IPS DF 6.9 (cell line): ENCODE measurements at places on chromosomes 5 and 9.

DNA sequence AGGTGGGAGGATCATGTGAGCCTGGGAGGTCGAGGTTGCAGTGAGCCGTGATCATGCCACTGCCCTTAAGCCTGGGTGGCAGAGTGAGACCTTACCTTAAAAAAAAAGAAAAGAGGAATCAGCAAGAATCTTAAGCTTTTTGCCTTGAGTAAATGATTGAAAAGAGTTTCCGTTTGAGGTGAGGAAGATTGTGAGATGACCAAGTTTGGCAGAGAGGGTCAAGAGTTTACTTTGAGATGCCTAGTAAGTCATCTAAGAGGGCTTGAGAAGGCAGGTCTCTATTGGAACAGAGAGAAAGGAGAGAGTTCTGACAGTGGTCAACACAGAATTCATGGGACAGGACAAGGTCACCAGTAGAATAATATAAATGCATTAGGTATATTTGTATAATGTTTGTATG, 572.1 kb downstream of the TLE4 start:
- DNase-seq = no peak

- DNase-seq = no peak
Observed at GRCh38 chr9:76605321-76605900, 146.4 kb downstream of the GCNT1 start.

GRCh38 chr5:121890297-121890858, 38.7 kb downstream of the FTMT start:
- no peak for DNase-seq

- no peak for DNase-seq
Observed at GRCh38 chr5:84382363-84383295, 2.1 kb downstream of the EDIL3 start.

DNA sequence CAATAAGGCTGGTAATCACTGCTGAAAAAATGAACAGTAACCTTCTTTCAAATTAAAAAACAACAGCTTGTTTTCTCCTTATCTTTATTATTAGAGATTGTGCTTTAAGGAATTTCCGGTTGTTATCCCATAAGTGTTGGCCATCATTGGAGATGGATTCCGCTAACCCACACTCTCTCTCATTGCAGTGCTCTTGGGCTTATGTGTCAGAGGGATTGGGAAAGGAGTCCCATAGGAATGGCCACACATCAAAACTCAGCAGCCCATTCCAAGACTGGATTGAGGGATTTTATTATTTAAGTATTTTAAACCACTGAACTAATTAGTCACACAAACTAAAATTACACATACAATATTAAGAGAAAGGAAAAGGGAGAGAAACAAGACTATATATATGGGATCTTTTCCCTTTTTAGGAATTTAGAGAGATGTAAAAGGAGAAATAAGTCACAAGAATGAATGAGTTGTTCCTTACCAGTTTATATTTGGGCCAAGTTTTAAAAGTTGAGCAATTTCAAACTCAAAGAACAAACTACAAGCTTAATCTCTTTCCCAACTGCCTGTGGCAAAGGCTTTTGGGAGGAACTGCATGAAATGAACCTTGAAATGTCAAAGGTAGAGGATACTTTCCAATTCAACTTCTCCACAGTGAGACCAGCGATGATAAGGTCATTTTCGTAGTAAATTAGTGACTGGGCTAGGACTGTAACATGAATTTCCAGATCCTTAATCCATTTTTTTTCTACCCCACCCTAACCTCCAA, 2.4 kb downstream of the SPINK6 start:
- DNase-seq = no peak

- DNase-seq = no peak
Observed at GRCh38 chr9:720239-720881, 121.1 kb upstream of the DMRT1 start.

- no peak for DNase-seq
Observed at GRCh38 chr5:135386096-135386495, 12.9 kb downstream of the MACROH2A1 start.

DNA sequence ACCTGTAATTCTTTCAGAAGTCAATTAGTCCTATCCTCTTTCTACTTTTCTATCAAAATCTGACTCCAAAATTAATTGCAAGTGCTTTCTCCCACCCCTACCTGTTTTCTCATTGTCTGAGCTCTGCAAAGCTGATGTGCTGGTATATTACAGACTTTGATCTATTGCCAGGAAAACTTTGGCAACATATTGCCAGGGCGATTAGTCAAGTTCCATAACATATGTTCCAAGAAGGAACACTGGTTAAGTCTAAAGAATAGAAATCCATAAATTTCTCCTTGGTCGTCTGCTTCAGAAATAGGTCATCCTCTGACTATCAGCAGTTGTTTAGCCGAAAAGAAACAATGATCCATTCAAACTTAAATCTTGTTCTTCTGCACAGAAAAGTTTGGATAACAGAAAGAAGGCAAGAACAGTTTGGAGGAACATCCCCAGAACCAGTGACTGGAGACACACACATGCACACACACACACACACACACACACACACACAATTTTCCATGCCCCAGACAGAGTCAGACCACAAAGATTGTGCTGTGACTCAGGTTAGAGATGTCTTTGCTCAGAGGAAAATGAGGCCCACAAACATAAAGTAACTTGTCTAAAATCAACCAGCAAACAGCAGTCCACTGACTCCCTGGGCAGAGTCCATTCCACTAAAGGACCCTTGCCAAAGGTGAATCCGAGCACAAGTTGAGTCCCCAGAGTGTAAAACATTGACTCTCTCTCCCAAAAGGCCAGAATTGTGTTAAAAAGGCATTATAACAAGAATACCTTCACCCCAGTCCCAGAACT, 202.1 kb downstream of the DEPDC1B start:
- no peak for DNase-seq

- no peak for DNase-seq
Observed at GRCh38 chr5:56094579-56095361, 100.0 kb upstream of the IL6ST start.

DNA sequence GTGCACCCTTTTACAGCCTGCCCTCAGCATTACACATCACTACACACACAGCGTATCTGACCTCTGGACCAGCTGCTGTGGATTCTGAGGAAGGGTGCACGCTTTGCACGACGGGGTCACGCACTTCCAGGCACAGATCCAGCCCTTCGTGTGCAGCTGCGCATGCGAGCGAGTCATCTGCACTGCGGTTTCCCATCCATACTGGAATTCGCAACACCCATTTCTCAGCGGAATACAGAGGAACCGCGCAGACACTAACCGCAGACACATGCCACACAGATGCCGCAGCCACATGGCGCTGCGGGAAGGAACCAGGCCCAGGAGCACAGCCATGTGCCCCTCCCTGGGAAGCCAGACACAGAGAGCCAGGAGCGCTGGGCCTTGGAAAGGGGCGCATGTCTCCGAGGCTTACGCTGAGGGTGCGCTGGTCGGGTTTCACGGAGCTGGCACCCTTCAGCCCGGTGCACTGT, 43.5 kb downstream of the PNPLA7 start:
- DNase-seq = no peak

DNA sequence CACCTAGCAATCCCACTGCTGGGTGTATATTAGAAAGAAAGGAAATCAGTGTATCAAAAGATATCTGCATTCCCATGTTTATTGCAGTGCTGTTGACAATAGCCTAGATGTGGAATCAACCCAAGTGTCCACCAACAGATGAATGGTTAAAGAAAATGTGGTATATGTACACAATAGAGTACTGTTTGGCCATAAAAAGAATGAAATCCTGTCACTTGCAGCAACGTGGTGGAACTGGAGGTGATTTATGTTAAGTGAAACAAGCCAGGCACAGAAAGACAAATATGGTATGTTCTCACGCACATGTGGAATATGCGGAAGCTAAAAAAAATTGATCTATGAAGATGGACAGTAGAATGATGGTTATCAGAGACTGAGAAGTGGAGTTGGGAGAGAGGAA, 221.6 kb upstream of the DAP start:
- no peak for DNase-seq

DNA sequence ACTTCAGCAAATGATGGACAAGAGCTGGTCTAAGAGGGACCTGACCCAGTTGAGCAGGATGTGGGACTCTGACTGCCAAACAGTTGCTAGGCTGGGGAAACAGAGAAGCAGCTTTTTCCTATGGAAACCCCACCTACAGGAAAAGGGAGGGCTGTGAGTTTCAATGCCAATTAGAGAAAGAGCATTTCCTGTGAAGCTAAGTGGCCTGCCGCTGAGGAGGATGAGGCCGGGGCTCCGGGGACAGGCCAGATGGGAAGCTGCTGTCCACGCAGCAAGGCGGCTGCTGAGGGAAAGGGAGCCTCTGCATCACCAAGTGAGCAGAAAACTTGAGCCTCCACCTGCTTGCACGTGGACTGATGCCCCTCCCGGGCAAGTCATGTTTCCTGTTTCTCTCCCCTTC, at the start of gene PCDH12:
TSS of gene PCDH12 (minus strand) at position 90 of the 400 bp plus-strand sequence. CDS start 351 bp downstream, outside the sequence.
- DNase-seq = no peak

DNA sequence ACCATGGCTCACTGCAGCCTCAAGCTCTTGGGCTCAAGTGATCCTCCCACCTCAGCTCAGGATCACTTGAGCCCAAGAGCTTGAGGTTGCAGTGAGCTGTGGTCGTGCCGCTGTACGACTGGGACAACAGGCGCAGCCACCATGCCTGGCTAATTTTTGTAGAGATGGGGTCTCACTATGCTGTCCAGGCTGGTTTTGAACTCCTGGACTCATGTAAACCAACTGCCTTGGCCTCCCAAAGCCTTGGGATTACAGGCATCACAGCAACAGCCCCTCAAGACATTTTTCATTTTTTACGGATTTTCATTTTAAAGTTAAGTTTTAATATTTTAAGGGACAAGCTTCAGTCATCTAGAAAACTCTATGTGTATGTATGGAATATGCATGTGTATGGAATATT, 52.9 kb upstream of the MTMR12 start:
- no peak for DNase-seq

GRCh38 chr9:130327781-130328348, 62.3 kb downstream of the HMCN2 start:
- no peak for DNase-seq

DNA sequence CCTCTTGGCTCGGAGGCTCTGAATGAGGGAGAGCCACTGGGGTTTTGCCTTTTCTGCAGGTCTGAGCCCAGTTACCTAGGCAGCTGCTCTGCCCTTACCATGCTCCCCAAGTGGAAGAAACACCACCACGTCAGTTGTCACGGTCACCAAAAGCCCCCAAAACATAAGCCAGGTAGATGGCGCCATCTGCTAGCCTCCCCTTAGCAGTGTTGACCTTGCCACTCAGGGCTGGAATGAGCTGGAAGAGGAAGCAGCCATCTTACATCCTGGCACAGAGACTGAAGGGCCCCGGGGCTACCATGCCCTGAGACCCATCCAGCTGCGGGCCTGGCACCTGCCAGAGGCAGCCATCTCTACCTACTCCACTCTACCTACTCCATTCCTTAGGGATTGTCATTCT, 7.4 kb downstream of the ZER1 start:
- DNase-seq = no peak

DNA sequence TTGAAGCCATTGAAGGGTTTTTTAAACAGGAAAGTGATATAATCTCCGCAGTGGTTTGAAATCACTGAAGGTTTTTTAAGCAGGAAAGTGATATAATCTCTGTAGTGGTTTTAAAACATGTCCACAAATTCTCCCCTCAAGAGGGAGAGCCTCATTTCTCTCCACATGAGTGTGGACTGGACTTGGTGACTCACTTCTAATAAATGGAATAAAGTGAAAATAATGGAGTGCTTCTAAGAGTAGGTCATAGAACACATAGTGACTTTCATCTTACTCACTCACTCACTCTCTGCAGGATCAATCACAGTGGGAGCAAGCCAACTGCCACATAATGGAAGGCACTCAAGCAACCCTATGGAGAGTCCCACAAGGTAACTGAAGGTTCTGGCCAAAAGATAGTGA, 12.0 kb downstream of the CTNNAL1 start:
- no peak for DNase-seq

DNA sequence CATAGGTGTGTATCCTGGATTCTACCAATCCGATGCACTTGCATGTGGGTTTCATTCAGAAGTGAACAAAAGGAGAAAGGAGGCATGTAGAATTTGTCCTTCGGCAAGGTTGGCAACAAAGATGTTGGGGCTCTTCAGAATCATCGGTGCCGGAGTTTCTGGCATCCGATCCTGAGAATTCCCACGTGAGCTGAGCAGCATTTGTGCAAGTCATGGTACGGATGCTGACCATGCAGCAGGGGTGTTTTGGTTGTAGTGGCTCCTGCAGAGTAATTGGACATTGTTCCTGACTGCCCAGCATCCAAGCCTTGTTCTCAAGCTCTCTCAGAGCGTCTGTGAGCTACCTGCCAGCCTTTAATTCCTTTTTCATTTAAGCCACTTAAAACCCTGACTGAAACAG, 19.0 kb upstream of the POC5 start:
- DNase-seq = no peak

- DNase-seq = no peak
Observed at GRCh38 chr5:35408146-35408545, 177.9 kb upstream of the PRLR start.

GRCh38 chr5:142295084-142295758, 29.6 kb downstream of the SPRY4 start:
- DNase-seq = no peak

DNA sequence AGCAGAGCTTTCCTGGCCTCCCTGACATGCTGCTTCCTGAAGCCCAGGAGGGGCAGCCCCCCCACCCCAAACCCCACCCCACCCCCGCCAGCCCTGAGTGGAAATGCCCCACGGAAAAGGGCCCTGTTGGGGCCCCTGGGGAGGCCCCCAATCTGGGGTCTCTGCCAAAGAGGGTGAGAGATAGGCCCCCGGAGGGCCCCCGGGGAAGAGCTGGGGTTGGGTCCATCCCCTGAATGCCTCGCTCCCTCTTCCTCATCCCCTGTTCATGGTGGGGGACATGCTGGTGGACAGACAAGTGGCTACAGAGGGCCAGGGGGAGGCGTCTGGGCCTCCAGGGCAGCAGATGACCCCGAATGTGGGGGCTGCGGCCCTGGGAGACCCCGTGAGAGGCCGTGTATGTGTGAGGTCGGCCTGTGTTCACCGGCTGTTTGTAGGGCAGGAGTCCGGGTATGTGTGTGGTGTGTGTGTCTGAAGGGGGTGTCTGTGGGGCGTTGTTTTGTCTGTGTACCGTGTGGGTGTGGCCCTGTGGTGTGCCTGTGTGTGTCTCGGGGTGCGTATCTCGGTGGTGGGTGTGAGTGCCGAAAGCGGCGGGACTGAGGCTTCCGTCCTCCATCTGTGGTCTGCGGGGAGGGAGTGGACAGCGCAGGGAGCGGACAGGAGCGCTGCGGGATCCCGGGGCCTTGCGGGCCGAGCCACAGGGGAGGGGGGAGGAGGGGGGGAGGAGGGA, 11.3 kb downstream of the C9orf50 start:
- no peak for DNase-seq

GRCh38 chr5:78776637-78777036, 128.1 kb upstream of the LHFPL2 start:
- DNase-seq = no peak

DNA sequence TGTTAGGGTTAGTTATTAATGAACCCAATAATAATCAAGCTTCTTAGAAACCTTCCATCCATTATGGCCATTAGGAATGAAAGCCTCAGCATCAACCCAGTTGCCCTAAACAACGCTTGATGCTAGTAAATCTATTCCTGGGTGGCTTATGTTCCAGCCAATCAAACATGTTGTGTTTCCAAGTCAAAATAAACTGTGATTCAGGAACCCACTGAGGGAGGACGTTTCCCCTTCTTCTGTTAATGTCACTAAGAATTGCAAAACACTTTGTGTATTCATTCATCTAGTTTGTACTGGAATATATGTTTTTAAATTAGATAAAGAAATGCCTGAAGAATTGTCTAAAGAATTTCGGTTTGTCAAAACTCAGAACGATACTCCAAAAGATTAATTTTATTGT, 142.5 kb upstream of the MSX2 start:
- DNase-seq = no peak
